Cardiac septum (tissue), 1 donor: ENCODE measurements at places on chromosomes 16 and 17. TPM values are rescaled to one million over a fixed set of nuclear protein-coding genes. Genes with fewer than 3 reads are reported as not detected.

GRCh38 chr16:72455743-72456659 is 284.0 kb upstream of the PMFBP1 start:
- DNase-seq = no peak

GRCh38 chr17:41585301-41586056 is 1.2 kb downstream of the KRT14 start:
- no peak for DNase-seq

The KLHL10 gene
- not detected for total RNA-seq

DNA sequence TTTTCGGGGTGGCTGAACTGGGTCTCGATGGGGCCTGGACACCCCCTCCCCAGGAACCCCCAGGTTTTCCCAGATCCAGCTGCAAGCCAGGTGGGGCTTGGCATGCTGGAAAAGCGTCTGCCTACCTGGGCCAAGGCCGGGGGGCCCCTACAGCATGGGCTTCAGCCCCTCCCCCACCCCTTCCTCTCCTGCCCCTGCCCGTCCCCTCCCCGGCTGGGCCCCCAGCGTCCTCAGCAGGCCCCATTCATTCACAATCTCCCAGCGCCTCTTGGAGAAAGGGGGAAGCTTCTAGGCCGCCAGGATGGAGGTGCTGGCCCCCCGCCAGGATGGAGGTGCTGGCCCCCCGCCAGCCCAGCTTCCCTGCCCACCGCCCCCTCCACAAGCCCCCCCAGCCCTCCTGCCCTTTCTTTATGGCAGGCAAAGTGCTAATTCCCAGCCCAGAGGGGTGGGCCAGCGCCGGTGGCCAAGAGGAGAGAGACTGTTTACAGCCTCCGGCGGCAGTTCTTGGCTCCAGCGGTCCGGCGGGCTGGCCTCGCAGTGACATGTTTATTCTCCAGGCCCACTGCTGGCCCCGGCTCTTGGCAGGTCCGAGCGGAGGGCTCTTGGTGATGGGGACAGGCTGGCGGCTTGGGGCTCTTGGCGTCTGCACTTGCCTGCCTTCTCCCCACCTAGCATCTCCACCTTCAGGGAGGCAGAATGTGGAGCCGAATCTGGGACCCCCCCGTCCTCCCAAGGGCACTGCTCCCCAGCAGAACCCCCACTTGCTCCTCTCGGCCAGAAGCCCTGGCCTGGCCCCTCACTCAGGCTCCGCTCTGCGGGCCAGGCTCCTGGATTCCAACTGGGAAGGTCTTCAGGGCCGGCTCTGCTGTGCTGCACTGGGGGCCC is 94.4 kb upstream of the CIBAR2 start:
- peak; percentile 86 for DNase-seq

DNA sequence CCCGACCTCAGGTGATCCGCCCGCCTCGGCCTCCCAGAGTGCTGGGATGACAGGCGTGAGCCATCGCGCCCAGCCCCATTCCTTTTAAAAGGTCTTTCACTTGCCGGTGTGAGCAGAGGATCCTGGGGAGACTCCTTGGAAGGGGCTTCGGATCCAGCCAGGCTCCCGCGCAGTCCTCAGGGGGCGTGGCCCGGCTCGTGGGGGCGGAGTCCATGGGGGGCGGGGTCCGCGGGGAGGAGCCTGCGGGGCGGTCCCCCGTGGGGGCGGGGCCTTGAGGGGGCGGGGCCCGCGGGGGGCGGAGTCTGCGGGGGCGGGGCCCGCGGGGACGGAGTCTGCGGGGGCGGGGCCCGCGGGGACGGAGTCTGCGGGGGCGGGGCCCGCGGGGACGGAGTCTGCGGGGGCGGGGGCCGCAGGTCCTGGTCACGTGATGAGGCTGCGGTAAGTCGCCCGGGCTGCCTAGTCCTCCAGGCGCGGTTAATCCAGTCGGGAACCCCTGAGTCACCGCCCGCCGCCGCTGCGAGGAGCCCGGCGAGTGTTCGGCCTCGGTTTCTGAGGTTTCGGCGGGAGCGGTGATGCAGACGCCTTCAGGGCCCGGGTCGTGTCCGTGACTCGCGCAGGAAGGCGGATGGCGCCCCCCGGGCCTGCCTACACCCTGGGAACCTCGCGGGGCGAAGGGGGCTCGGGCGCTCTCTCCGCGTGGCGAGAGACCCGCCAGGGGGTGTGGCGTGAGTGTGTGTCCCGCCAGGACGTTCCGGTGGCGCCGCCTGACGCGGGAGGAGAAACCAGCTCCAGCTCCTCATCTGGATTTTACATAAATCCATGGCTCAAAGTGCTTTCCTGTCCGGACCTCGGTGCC is 23.6 kb upstream of the ABR start:
- peak; percentile 82 for DNase-seq

DNA sequence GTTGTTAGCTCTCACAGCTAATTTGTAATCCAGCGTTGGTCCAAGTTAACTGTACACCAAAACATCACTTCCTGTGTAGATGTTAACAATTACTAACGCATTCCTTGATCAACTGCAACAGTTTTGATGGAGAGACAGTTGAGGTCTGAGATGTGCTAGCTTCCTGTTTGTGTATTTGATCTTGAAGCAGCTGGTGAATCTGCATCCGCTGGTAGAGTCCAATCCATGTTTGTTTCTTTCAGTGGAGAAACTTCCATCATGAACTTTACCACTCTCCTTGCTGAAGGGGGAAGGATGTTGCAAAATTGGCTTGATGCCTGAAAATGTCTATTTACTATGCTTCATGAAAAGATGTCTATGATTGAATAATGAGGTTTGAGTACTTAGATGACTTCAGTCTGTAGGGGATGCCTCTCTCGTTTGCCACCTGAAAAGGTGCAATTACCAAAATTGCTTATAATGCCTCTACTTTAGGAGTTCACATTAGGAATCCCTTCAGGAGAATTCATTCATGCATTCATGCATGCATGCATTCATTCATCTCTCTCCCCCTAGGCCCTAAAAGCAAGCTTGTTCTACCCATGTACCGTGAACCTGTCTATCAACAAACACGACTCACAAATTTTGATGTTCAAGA is 39.6 kb upstream of the ZKSCAN2 start:
- DNase-seq = no peak

GRCh38 chr17:32504166-32504990 is 17.6 kb downstream of the CDK5R1 start:
- no peak for DNase-seq

The TP53 gene
- 17.5 TPM for total RNA-seq

DNA sequence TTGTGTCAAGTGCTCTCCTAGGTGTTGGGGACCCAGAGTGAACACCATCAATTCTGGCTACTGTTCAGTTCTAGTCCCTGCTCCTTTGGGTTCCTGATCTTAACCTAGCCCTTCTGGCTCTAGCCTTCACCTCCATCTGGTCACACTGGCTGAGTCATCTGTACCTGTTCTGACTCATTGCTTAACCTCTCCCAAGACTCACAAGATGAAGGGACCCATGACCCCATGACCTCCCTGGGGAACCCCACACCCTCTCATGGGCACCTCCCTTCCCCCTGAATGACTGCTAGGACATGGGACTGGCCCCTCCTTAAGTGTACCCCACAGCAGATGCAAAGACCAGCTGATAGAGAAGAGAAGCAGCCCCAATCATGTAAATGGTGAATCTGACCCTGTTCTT is 345.8 kb upstream of the CDH5 start:
- DNase-seq = no peak

- DNase-seq = no peak
Measured at GRCh38 chr16:31807086-31807485, 66.5 kb upstream of the ZNF267 start.

DNA sequence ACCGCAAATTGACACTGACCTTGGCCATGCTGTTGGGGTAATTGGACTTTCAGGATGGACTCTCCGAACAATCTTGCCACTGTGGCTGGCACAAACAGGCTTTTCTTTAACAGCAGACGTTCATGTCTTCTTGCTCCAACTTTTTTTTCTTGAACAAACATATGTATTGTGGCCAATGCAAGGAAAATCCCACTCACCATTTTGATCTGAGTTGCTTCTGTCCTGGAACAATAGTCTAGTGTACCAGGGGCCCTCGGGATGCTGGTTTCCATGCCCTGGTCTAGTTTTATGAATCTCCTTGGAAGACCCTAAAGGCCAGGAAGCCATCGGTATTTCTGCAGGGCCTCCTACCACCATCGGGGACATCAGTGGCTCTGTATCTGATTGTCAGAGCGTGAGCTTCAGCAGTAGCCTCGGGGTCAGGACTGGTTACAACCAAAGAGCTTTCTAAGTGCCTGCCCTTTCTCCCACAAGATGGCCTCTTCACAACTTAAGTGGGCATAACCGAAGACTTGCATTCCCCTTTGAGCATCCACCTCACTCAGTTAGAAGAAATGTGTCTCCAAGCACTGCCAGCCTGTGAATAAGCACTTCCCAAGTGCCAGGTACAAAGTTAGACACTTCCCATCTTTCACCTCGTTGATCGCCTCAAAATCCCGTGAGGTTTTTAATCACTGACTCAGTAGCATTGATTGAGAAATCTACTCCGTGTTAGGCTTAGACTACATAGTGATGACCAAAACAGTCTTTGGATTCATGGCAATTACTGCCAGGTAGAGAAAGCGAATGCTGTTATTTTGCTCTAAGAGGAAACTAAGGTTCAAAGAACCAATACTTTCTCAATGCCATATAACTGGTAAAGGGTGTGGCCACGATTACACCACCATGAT is 87.0 kb upstream of the TBX2 start:
- DNase-seq = no peak

GRCh38 chr16:27334838-27335237 is 21.1 kb downstream of the IL4R start:
- no peak for DNase-seq

GRCh38 chr16:84726669-84727467 is 27.1 kb downstream of the USP10 start:
- no peak for DNase-seq

DNA sequence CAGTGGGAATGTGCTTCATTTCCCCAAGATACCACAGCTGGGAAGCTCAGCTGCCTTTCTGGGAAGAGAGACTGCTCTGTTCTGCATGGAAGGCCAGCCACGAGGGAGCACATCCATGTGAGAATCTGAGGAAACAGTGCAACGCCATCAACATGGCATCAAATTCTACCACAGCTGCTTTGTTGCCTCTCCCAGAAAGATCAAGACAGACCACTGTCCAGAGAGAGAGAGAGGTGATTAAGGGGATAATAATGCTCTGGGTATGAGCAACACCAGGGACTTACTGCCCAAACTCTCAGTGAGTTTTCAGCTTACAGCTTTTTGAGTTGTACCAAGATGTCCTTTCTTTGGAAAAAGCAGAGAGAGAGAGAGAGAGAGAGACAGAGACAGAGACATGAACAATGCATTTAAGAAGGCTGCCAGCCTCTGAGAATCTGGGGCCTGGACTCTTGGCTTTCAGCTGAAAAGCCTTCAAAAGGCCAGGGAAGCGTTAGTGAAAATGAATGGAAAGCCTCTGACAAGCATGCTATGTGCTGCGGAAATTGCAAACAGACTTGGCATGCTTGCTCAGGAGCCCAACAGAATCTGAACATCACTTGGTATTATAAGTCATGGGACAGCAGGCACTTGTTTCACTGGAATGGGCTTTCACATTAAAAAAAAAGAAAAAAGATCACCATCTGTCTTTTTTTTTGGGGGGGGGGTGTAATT is 223.1 kb downstream of the MAP2K6 start:
- no peak for DNase-seq

DNA sequence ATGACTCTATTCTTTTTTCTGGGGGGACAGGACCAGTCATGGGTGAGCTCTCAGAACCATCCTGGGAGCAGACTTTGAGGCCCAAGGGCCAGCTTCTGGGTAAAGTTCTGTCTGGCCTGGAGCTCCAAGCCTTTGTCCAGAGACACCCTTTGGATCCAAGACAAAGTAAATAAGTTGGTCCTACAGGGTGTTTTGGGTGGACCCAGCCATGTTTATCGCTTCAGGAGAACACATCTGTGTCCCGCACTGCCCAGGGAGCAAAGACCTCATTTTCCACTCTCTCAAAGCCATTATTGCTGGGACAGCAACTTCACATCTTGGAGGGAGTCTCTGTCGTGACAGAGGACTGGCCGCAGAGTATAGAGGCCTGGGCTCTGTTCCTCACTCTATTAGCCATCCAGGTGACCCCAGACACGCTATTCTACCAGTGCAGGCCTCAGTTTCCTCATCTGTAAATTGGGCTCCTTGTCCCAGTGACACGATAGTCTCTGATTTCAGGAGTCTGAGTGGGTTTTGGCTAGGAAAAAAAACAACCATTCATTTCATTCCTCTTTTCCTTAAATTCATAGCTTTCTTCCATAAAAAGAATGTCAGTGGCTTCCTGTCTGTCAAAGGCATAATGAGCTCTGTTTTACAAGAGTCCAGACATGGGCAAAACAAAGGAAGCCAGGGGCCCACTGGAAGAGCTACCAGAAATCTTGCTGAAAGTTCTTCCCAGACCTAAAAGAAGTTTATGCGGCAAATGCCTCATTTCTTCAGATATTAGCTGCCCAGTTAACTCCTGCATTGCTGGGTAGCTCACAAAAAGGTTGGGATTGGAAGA is 62.4 kb downstream of the PECAM1 start:
- no peak for DNase-seq

GRCh38 chr16:2498531-2499253 is 15.1 kb upstream of the ATP6V0C start:
- DNase-seq = no peak

GRCh38 chr16:77761204-77761603 is 27.2 kb upstream of the VAT1L start:
- DNase-seq = no peak

The WNT9B gene
- total RNA-seq = 0.62 TPM

- peak; percentile 62 for DNase-seq
Measured at GRCh38 chr16:11658896-11659708, 9.2 kb upstream of the SNN start.

The XYLT2 gene
- 10.8 TPM for total RNA-seq

The TTLL6 gene
- total RNA-seq = not detected

DNA sequence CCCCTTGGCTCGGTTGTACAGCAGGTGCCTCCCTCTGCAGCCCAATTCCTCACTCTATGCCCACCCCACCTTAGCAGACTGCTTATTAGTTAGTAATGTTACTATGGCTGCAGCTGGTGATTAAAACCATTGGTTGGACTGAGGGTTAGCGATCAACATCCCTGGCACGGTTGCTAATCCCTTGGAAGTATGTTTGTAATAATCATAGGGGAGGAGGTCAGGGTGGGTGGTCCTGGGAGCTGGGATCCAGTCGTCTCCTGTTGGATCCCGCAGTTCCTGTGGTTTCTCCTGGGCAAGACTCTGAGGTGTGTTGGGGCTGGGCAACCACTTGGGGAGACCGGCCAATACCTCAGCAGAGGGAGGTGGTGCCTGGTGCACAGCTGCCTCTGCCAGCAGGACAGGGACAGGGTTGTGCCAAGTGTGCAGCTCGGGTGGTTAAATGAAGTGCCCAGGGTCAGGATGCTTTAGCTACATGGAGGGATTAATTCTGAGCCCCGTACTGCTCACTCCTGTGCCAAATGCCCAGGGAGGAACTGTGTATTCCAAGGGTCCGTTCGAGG is 38.0 kb downstream of the FZD2 start:
- DNase-seq = no peak

The SAMD14 gene
- total RNA-seq = 4.4 TPM
